Psoas muscle (tissue), 8 donors: ENCODE measurements at places on chromosomes 1 and 21. TPM values are rescaled to one million over a fixed set of nuclear protein-coding genes. Genes with fewer than 3 reads are reported as not detected.
A peak's percentile ranks its signal among the peaks of the same experiment; 100 is the strongest.

The ADORA1 gene
- 2.8 TPM for total RNA-seq

The COL6A2 gene
- total RNA-seq: 56.2 TPM

DNA sequence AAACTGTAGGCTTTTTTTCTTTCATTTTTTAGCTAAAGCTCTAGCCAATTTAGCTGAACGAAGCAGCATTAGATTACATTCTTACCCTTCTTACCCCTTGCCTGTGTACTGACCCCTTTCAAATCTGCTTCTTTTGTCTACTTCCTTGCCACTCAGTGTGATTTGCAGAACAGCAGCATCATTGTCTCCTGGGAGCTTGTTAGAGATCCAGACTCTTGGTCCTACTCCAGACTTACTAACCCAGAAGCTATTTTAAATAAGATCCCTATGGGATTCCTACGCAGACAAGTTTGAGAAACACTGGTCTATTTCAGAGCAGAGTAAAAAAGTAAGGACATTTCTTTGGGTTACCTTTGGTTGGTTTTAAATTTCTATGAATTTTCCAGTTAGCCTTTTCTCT lies 13.8 kb downstream of the LRRC39 start:
- no peaks in the 10 kb centered on the region for H3K27me3 ChIP-seq
- H3K36me3 ChIP-seq: no peaks in the 10 kb centered on the region
- H3K27ac ChIP-seq: peak overlapping the region; percentile 55

DNA sequence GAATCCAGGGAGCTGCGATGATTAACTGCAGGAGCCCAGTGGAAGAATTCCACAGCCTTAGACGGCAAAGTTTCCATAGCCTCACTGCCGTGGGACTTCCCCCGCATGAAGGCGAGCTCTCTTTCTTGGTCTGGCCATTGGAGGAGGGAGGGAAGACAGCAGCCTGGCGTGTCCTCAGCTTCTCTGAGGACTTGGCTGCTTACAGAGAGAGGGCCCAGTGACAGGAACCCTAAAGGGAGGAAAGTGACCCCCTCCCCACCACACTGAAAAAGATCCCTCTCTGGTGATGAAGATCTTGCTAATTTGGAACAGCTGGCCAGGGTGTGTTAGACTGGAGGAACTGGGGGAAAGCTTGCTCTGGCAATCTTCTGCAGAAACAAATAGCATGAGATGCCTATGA lies 41.0 kb downstream of the ATP2B4 start:
- H3K36me3 ChIP-seq: no peaks in the 10 kb centered on the region
- H3K4me3 ChIP-seq: no peak overlapping the region
- peaks cover 38% of the 10 kb centered on the region for H3K4me1 ChIP-seq
- H3K27me3 ChIP-seq: no peaks in the 10 kb centered on the region
- no peak for DNase-seq

- no peak for DNase-seq
- no peaks in the 10 kb centered on the region for H3K4me1 ChIP-seq
- no peak overlapping the region for H3K27ac ChIP-seq
- H3K4me3 ChIP-seq: no peak overlapping the region
These were observed 20.4 kb upstream of the AK2 start for GRCh38 chr1:33057095-33057494.

DNA sequence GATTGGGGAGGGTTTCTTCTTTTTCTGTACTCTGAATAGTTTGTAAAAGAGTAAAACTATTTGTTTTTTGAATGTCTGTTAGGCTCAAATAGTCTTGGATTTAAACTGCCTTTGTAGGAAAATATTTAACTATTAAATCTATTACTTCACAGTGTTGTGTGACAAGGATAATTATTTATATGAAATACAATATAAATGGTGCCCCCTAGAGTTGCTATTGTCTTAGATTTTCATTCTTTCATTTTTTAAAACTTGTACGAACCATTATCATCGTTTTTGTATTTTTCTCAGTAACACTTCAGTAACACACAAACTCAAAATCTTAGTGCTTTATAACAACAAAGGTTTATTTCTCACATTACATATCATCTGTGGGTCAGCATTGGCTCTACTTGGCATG lies 37.4 kb downstream of the C1orf185 start:
- no peak overlapping the region for H3K4me3 ChIP-seq
- H3K27ac ChIP-seq: no peak overlapping the region
- no peak for DNase-seq
- H3K4me1 ChIP-seq: no peaks in the 10 kb centered on the region
- no peaks in the 10 kb centered on the region for H3K27me3 ChIP-seq

DNA sequence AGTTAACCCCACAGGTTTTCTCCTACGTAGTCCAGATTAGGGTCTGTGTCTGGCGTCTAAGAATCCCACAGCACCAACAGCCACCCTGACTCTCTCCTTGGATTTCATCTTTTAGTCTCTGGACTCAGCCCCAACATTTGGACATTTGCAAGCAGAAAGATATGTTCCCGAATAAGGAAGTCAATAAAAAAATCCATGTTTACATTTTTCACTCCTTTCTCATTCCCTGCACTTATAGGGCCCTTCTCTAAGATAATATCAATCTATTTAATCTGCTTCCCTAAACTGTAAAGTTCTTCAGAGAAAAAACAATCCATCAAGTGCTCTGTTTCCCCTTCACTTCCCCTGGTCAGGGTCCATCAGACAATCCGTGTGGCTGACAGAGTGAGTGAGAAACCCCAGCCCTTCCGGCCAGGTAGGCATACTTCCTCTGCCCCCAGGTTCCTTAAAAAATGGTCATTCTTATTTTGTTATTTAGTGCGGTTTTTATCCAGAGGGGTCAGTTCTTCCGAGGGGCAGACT lies 105.9 kb upstream of the CDC42BPA start:
- H3K36me3 ChIP-seq: no peaks in the 10 kb centered on the region
- no peak for DNase-seq
- no peaks in the 10 kb centered on the region for H3K27me3 ChIP-seq
- H3K4me1 ChIP-seq: peaks cover under 1% of the 10 kb centered on the region
- H3K4me3 ChIP-seq: no peak overlapping the region

DNA sequence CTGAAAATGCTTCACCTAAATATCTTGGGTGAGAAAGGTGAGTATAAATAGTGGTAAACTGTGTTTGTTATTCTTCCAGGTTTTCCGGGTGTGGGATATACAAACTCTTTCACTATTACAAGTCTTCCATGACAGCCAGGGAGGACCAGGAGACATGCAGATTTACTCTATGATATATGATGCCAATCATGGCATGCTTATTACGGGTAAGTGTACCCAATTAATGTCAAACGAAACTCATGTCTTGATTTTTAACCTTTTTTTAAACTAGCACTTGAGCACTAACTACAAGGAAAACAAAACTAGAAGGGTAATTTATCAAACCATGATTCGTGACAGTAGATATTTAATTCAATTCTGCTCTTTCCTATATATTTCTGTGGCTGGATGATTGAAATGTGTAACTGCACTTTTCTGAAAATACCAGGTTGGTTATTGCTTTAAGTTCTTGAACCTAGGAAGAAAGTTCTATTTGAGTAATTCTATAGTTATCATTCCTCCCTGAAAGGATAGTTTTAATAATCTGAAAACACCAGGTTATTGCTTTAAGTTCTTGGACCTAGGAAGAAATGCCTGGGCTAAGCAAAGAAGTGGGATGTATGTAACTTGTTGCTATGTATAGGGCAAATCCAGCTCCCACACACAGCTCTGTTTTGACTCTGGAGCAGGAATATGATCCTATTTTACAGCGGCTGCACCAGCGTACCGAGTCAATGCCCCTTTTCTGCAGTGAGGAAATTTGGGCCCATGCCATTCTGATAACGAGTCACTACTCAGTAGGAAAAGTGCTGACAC lies 86.4 kb downstream of the WDR64 start:
- H3K4me3 ChIP-seq: no peak overlapping the region
- no peaks in the 10 kb centered on the region for H3K4me1 ChIP-seq
- no peak for DNase-seq
- no peak overlapping the region for H3K27ac ChIP-seq
- H3K36me3 ChIP-seq: no peaks in the 10 kb centered on the region
- peaks cover 4% of the 10 kb centered on the region for H3K27me3 ChIP-seq

- H3K4me1 ChIP-seq: peaks cover 11% of the 10 kb centered on the region
- no peaks in the 10 kb centered on the region for H3K36me3 ChIP-seq
These were observed 193.5 kb downstream of the SDCCAG8 start for GRCh38 chr1:243449373-243449772.
